Ovary (tissue), 10 donors: ENCODE measurements at places on chromosomes 6 and 20. TPM values are rescaled to one million over a fixed set of nuclear protein-coding genes. Genes with fewer than 3 reads are reported as not detected.
A peak's percentile ranks its signal among the peaks of the same experiment; 100 is the strongest.

Gene HNF4A
- total RNA-seq: 0.43 TPM

GRCh38 chr6:162478192-162478671, 249.3 kb downstream of the PRKN start:
- H3K4me1 ChIP-seq: peaks cover 14% of the 10 kb centered on the region
- no peaks in the 10 kb centered on the region for H3K27me3 ChIP-seq
- peak overlapping the region; percentile 67 for H3K27ac ChIP-seq
- DNase-seq: no peak
- no peak overlapping the region for H3K4me3 ChIP-seq

DNA sequence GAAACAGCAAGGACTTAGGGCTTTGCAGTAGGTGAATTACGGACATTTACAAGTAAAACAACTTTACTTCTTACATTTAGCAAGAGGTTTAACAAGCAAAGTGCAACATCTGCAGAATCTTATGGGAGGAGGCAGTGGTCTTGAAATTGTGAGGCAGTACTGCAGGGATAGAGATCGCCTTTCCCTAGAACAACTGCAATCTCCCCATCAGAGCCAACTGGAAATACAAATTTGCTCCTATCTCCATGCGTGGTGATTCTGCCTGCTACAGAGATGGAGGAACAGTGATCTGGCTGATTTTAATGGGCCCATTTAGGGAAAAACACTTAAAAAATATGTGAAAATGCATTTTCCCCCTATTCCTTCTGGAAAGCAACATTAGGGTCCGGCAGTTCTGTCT, 25.9 kb downstream of the GNAS start:
- no peaks in the 10 kb centered on the region for H3K36me3 ChIP-seq
- no peak overlapping the region for H3K4me3 ChIP-seq
- no peak for DNase-seq
- no peaks in the 10 kb centered on the region for H3K4me1 ChIP-seq

DNA sequence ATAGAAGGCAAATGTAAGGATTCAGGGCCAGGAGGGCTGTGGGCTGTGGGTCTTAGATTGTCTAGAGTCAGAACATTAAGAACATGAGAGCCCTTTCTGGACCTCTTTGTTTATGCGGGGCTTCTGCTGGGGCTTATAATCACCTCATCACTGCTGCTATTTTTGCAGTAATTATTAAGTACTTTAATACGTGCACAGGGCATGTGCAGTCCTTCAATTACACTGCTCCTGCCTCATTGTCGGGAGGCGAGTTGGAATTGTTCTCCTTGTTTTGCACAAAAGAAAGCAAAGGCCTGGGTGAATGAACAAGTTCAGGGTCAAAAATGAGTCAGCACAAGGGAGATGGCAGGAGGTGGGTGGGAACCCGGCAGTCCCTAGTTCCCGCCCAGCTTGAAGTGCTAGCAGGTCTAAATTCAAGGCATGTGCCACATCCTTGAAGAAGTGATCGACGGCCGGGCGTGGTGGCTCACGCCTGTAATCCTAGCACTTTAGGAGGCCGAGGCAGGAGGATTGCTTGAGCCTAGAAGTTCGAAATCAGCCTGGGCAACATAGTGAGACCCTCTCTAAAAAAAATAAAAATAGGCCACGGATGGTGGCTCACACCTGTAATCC, 34.4 kb upstream of the PTPN1 start:
- no peak overlapping the region for H3K27ac ChIP-seq
- H3K4me1 ChIP-seq: peaks cover 2% of the 10 kb centered on the region
- no peaks in the 10 kb centered on the region for H3K36me3 ChIP-seq
- no peak overlapping the region for H3K4me3 ChIP-seq

DNA sequence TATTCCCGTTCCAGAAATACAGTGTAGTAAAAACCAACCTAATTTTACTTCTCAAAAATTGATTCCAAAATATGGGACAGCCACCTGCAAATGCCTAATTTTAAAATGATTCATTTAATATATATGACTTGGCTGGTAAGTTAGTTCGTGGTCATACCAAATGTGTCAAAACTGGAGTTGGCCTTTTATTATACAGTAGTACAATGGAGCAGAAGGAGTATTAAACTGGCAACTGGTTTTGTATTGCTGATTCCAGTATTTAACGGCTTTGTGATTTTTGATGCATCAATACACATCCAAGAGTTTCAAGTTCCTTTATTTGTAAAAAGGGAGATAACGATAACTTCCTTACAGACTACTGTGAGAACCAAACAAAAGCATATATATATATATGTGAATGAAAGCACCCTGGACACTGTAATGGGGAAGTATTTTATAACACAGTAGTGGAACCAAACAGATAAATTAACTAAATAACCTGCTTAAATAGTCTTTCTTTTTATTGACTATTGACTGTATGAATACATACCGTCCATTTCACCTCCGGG, 24.8 kb downstream of the SAMHD1 start:
- no peaks in the 10 kb centered on the region for H3K27me3 ChIP-seq
- no peak overlapping the region for H3K27ac ChIP-seq
- DNase-seq: no peak
- no peak overlapping the region for H3K4me3 ChIP-seq
- H3K36me3 ChIP-seq: no peaks in the 10 kb centered on the region
- peaks cover 5% of the 10 kb centered on the region for H3K4me1 ChIP-seq

DNA sequence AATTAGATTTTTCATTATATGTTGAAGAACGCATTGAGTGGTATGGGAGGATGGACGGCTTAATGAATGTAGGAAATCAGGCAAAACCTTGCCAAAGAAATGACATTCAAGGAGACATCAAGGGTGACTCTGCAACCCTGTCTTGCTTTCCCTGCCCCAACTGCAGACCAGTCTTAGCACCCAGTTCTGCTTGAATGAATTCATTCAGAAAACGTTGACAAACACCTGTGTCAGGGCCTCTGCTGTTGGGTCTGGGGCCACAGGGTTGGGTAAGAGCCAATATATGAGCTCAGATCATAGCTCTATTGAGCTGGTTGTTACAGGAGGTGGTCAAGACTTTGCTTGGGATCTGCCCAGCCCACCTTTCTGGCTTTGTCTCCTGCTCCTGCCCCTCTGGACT, 7.7 kb upstream of the ASXL1 start:
- no peaks in the 10 kb centered on the region for H3K27me3 ChIP-seq
- H3K4me3 ChIP-seq: no peak overlapping the region
- H3K27ac ChIP-seq: no peak overlapping the region
- DNase-seq: no peak

GRCh38 chr6:170082531-170083187, 208.2 kb downstream of the DLL1 start:
- H3K36me3 ChIP-seq: no peaks in the 10 kb centered on the region
- H3K4me1 ChIP-seq: no peaks in the 10 kb centered on the region
- H3K27ac ChIP-seq: no peak overlapping the region
- H3K4me3 ChIP-seq: no peak overlapping the region
- H3K27me3 ChIP-seq: no peaks in the 10 kb centered on the region
- no peak for DNase-seq

DNA sequence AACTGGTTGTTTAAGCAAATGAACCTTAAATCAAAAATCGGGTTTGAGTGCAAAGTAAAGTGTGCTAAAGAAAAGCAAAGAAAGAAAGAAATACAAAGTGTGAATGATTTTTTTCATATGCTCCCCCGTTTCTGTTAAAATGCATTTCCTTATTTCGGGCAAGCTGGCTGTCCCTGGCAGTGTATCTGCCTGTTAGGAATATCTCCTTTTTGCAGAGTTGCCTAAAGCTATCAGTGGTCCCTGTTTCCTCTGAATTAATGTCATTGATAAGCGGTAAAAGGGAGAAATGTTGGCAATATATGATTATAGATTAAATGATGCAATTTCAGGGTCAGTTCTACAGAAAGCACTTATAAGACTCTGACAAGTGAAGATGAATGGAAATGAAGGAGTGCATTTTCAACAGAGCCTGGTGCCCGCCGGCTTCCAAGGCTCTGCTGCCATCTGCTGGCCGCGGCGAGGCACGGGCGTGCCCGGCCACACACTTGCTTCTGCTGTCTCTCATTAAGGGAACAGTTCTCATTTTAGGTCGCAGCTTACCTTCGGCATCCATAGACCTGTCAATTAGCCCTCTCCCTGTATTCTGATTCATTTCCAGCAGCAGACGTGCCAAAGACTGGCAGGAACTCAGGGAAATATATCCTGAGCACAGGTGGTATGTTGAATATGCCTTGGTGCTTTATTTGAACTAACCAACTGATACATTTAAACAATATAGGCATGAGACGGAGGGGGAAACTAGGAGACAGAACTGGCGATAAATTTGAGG, 381.9 kb downstream of the C6orf118 start:
- no peaks in the 10 kb centered on the region for H3K36me3 ChIP-seq
- no peaks in the 10 kb centered on the region for H3K27me3 ChIP-seq
- DNase-seq: peak; percentile 79

DNA sequence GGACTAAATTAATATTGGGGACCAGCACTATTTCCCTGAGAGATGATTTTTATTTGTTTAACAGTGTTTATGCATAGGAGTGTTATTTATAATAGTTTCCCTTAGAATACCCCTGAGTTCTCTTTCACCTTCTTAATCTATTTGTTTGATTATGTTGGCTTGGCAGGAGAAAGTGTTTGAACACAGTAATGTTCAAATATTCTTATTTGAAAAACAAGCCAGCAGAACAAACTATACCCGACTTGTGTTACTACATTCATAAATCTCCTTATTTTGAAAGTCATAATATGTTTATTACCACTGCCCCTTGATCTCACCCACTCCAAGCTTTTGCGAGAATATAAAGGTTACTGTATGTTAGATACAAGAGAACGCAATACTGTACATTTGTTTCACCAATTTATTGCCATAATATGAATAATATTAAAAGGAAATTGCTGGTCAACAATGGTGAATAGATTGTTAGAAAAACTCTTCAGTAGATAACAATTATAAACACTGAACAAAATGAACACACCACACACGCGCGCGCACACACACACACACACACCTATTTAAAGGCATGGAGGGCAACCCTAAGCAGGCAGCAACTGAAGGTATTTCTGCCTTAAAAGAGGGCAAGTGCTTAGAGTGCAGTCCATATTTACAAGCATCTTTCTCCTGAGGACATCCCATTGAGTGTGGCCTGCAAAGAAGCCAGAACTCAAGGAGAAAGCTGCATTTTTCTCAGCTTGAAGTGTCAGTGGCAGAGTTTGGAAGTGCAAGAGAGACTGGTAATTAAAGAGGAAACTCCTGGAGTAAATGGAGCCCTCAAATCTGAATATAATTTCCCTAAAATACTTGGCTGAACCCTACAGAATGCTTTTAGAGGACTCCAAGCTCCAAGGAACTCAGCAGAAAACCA, 279.4 kb upstream of the MAN1A1 start:
- no peaks in the 10 kb centered on the region for H3K27me3 ChIP-seq
- no peak for DNase-seq
- H3K4me1 ChIP-seq: no peaks in the 10 kb centered on the region
- H3K27ac ChIP-seq: no peak overlapping the region

- no peaks in the 10 kb centered on the region for H3K27me3 ChIP-seq
- no peak for DNase-seq
- no peak overlapping the region for H3K27ac ChIP-seq
- no peaks in the 10 kb centered on the region for H3K4me1 ChIP-seq
Measured at GRCh38 chr6:25821341-25821740, 10.5 kb downstream of the SLC17A1 start.

Gene BLTP3A
- total RNA-seq: 6.7 TPM

Gene TEAD3
- 63.1 TPM for total RNA-seq

DNA sequence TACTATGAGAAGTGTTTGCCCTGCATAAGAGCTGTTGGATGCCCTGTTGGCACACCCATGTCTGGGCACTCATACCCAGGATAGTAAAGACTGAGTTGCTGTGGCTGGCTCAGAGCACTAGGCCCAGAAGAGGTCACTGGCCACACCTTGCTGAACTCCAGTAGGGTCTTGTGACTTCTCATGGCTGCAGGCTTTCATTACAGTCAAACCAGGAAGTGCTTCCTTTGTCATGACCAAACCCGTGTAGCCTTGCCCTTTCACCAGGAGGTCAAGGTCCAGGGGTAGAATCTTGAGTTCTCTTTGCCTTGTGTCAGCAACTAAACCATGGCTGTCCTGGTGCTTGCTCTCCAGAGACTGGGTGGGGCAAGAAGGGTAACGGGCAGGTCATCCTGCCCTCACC, 49.5 kb downstream of the CD164 start:
- DNase-seq: no peak
- no peaks in the 10 kb centered on the region for H3K27me3 ChIP-seq
- H3K4me1 ChIP-seq: no peaks in the 10 kb centered on the region
- H3K4me3 ChIP-seq: no peak overlapping the region
- no peaks in the 10 kb centered on the region for H3K36me3 ChIP-seq

DNA sequence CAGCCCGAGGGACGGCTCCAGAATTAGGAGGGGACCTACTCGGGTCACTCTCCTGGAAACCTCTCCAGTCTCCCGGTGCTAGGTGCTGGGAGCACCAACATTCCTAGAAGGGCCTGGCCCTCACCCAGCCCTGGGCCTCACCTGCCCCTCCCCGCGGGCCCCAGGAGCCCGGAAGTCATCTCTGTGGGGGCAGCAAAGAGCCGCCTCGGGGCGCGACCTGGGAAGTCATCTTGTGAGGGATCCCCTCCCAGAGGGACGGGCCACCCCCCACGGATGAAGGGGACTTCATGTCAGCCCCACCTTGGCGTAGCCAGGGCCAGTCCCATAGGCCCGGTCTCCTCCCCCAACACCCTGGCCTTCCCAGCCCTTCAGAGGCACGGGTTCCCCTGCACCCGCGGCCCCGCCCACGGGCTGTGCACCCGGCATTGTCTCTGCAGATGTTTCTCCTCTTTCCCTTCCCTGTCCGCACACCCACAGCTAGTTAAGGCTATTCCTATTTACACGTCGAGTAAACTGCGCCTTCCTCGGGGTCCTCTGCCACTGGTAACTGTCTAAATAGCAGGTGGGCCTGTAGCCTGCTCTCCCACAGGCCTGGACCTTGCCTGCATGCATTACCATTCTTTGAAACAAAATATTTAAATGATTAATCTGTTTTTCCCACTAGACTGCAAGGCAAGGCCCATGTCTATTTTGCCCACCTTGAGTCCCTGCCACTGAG, 896 bp upstream of the RNASET2 start:
- peak overlapping the region; percentile 61 for H3K4me3 ChIP-seq
- H3K4me1 ChIP-seq: peaks cover 3% of the 10 kb centered on the region
- H3K36me3 ChIP-seq: no peaks in the 10 kb centered on the region
- no peaks in the 10 kb centered on the region for H3K27me3 ChIP-seq
- H3K27ac ChIP-seq: peak overlapping the region; percentile 35

Gene GATA5
- 5.5 TPM for total RNA-seq
